Occipital lobe (tissue), 3 donors: ENCODE measurements at places on chromosomes 3 and 15. TPM values are rescaled to one million over a fixed set of nuclear protein-coding genes. Genes with fewer than 3 reads are reported as not detected.
A peak's percentile ranks its signal among the peaks of the same experiment; 100 is the strongest.

- DNase-seq, result no peak
These were observed 816.0 kb downstream of the SQOR start for GRCh38 chr15:46450810-46451182.

GRCh38 chr3:160478338-160478737, 28.8 kb upstream of the TRIM59 start:
- no peak for DNase-seq

DNA sequence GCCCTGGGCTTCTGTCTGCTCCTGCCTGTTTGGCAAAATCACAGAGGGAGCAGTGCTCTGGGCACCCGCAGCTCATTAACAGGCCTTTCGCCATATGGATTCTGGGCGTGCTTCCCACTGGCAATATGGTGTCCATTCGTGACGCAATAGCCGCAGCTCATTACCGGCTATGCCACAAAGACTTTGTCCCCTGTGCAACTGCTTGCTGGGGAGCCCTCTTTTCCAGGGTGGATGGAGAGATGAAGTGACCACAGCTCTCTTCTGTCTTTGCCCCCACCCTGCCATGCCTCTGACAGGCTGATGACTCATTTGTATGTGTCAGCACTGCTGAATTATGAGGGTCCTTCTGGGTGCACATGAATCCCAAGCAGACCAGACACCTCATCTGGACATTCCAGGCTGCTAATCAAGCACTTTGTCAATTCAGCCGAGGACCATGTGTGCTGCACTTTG, 214.3 kb upstream of the FEZF2 start:
- no peak for DNase-seq

Gene SPTBN5
- total RNA-seq, result 0.16 TPM

DNA sequence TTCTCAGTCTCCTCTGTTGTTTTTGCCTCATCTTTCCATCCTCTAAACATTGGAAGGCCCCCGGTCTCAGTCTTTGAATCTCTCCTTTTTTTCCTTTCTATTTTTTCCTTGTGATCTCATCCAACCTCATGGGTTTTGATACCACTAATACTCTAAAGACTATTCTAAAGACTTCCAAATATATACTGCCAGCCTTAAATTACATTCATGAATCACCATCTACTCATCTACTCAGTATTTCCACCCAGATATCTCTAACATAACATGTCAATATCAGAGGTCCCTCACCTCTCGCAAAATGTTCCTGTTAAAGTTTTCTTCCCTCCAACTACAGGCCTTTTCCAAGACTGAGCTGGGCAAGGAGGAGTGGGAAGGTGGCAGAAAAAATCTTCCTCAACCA, 282.5 kb upstream of the TTC14 start:
- DNase-seq, result no peak

GRCh38 chr3:77320514-77320913, 280.6 kb downstream of the ROBO2 start:
- DNase-seq, result no peak

GRCh38 chr3:8982509-8982908, 19.2 kb upstream of the RAD18 start:
- DNase-seq, result peak; percentile 38

Gene TMEM212
- total RNA-seq, result not detected

GRCh38 chr3:64708456-64708855, 20.7 kb upstream of the ADAMTS9 start:
- DNase-seq, result no peak

Gene KCNMB2
- 15.4 TPM for total RNA-seq

DNA sequence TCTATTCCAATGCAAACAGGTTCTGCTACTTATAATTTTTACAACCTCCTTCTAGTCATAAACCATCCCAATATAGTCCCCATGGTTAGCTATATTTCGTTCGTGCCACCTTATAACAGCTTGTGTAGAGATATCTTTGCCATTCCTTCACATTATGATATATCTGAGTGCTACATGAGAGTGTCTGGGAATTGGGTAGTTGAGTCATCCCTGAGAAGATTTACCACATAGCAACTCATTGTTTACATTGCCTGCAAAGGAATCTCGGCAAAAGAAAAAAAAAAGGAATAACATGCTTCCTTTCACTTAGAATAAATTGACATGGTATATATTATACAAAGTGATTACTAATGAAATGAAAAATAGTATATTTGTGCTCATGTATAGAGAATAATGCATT, 86.0 kb upstream of the VGLL3 start:
- DNase-seq, result no peak

DNA sequence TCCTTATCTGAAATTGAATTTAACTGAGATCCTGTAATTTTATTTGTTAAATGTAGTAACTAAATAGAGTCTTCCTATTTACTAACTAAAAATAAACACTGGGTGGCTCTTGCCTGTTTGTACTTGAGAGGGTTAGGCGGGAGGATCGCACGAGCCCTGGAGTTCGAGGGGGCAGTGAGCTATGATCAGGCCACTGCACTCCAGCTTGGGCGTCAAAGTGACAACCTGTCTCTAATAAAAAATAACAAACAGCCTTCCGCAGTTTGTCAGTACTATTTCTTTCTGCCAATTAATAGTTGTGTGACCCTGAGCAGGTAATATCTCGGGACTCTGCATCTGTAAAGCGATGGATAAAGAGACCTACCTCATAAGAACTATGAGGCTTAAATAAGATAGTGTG, 768 bp upstream of the PDE12 start:
- no peak for DNase-seq

DNA sequence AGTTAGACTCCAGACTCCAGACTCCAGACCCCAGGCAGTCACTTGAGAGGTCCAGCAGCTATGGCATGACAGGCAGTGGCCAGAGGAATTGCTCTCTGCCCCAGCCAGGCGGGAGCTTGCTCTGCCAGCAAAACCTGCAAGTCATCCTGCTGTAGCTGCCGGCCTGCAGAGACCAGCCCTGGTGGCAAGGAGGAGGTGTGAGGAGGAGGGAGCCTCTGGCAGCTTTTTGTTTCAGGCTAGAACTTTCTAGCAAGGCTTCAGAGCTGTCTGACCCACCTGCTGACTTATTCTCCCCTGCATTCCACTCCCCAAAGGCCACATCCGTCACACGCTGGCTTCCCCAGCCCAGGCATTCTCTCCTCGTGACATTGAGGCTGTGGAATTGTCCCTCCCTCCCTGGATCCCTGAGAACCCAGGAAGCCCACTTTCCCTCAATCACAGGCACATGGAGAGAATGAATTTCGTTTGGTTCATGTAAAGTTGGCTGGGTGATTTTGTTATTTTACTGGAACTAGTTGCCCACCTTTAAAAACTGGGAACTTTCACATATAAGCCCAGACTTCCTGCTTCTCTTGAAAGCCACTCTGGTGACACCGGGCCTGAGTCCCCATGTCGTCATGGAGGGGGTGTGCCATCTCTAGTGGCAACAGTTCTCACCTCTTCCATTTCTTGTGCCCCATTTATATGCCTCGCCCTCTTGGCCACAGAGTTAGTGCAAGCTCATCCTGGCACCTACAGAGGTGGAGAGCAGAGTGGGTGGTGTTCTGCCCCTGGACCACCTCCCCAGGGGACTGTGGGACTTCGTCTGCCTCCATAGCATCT, 82.7 kb downstream of the ABHD5 start:
- no peak for DNase-seq

Gene WDR93
- total RNA-seq, result 0.31 TPM

DNA sequence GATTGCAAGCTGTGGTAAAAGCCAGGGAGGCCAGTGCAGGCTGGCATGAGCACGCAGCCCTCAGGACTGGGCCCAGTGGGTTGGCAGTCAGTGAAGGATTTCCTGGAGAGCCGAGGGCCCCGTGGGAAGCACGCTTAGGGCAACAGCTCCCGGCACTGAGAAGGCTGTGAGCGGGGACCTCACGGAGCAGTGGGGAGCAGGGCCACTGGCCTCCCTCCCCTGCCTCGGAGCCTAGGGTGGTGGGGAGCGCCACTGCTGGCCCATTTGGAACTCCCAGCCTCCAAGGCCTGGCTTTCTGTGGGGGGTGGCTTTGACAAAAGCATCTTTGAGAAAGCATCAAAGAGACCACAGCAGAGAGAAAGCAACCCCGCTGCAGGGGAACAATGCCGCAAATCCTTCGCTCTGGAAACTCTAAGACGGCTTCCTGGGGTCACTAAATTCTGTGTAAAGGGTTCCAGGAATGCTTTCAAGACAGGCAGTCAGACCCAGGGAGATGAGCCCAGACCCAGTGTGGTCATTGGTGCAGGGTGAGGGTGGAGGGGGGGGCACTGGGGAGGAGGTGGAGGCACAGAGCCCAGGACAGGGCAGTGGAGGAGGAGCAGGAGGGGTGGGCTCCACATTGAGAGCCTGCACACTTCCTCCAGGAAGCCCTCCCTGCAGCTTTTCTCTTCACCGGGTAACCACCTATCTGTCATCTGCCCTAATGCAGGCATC, 9.5 kb upstream of the APBA2 start:
- no peak for DNase-seq

GRCh38 chr15:74614744-74615507, 710 bp upstream of the CLK3 start:
- DNase-seq, result peak; percentile 68

- DNase-seq, result no peak
These were observed 14.5 kb downstream of the ARF4 start for GRCh38 chr3:57582474-57583168.

DNA sequence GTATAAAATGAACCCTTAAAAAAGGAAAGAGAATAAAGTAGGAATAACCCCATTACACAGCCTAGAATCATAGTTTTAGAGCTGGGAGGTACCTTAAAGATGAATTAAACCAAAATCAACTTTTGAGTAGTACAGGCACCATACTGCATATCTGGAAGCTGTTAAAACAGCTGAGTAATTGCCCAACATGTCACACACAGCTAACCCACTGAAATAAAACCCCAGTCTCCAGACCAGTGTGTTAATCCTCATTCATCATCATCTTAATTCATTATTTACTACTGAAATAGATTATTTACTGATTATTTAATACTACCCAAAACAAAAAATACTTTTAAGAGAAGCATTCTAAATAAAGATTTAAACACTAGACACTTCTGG, 52.8 kb downstream of the GPR160 start:
- DNase-seq, result no peak

Gene TIGIT
- not detected for total RNA-seq

Gene ROBO1
- 156 TPM for total RNA-seq

DNA sequence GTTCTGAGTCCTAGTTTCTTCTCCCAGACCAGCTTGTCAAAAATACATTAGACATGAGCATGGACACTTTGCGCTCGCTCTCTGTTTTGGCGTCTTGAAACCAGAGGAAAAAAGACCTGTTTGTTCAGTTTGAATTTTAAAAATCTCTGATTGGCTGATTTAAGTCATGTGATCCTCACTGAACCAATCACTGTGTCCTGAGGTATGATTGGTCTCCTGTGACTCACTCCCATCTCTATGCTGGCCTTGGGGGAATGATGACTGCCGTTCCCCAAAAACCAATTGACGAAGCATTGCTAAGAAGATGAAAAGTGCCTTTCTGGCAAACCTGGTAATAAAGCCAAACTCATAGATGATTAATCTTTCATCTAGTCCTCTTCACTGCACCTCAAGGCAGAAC, 256.5 kb downstream of the IL5RA start:
- no peak for DNase-seq

- DNase-seq, result no peak
These were observed 481.4 kb upstream of the THBS1 start for GRCh38 chr15:39099524-39099923.

Gene VWA5B2
- 0.31 TPM for total RNA-seq

Gene STRA6
- total RNA-seq, result 2.3 TPM

Gene DGKG
- 3.0 TPM for total RNA-seq

- DNase-seq, result no peak
These were observed 369.4 kb upstream of the SLCO3A1 start for GRCh38 chr15:91484141-91484540.

Gene TPRG1
- 0.94 TPM for total RNA-seq

DNA sequence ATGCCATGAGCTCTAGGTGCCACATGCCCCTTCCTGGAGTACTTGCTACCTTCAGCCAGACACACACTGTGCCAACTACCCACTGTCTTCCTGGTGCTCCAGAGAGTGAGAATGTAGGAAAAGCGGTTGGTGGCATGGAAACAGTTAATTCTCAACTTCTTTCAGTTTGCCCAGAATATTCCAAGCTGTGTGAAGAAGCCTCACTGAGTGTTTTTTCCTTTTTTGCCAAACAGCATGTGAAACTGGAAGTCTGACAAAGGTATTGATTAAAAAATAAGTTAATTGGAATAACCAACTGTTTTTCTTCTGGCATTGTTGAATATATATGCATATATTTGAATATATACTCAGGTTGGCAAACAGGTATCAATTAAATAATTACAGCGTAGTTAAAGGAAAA, 52.8 kb downstream of the LRRC3B start:
- DNase-seq, result no peak

- DNase-seq, result no peak
These were observed 407.3 kb downstream of the GBE1 start for GRCh38 chr3:81354119-81354518.

DNA sequence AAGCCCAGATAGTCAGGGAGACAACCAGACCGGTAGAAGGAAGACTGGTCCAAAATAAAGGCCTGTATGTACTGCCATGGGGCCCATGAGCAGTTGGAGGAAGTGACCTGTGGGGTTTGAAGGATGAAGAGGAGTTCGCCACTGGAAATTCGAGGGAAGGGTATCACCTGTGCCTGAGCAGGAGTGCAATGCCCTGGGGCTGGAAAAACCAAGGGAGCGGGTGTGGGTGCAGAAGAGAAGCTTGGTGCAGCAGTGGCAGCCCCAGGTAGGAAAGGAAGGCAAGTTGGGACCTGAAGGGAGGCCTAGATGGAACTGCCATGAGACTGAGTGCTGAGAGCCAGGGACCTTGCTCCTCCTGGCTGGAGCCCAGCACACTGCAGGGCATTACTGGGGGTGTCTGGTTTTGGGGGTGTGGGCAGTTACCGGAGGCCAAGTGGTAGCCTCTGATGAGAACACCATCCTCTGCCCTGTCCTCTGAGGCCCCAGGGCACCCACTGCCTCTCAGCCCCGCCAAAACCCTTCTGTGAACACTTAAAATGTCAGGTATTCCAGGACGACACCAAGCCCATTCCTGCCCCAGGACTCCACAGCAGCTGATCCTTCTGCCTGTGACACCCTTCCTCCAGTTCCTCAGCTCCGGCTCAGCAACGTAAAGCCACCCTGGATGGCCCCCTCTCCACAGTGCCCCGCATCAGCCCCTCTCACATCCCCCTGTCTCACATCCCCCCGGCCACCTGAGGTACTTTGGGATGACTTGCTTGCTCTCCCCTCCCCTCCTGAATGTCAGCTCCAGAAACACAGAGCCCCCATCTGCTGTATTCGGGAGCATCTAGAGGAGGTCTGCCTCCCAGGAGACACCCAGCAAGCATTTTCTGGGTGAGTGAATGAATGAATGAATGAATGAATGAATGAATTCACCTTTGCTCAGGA, 42.9 kb downstream of the WNT7A start:
- no peak for DNase-seq

- no peak for DNase-seq
These were observed 50.7 kb downstream of the ROPN1B start for GRCh38 chr3:126019683-126020082.

- DNase-seq, result no peak
These were observed 98.0 kb downstream of the KCNAB1 start for GRCh38 chr3:156218353-156218744.

DNA sequence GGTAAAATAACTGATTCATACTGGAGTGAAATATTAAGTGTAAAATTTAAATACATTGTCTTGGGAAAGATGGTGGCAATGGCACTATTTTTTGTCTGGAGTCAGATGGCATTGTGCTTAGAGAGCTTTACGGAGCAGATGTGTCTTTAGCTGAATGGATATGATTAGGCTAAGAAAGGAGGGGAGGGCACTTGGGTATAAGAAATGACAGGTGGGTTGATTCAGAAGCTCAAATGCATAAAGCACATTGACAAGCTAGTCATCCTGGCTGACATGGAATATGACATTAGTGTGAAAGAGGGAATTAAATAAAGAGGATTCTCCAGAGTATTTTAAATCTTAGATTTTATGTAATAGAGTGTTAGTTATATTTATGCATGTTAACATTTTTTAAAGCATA, 570.1 kb upstream of the CBLB start:
- no peak for DNase-seq

Gene CHST14
- total RNA-seq, result 1.6 TPM
